GM23338 (cell line): ENCODE measurements at places on chromosomes 2 and 18. TPM values are rescaled to one million over a fixed set of nuclear protein-coding genes. Genes with fewer than 3 reads are reported as not detected.
A peak's percentile ranks its signal among the peaks of the same experiment; 100 is the strongest.

DNA sequence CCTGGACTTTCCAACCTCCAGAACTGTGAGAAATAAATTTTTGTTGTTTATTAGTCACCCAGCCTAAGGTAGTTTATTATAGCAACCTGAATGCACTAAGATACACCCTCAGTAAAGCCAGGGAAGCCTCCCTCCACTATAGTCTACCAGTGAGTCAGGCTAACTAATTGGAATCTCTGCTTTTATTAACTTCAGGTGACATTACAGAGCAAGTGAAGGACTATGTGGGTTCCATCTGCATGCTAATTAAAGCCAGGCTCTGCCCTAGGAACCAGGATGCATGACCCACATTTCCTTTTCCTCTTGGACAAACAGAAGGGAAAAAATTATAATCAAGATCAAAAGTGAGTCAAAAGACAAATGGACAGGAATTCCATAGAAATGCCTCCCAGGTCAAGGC, 56.1 kb downstream of the ZC3H8 start:
- no peaks in the 10 kb centered on the region for H3K27me3 ChIP-seq
- no peak for DNase-seq
- no peak overlapping the region for H3K27ac ChIP-seq

DNA sequence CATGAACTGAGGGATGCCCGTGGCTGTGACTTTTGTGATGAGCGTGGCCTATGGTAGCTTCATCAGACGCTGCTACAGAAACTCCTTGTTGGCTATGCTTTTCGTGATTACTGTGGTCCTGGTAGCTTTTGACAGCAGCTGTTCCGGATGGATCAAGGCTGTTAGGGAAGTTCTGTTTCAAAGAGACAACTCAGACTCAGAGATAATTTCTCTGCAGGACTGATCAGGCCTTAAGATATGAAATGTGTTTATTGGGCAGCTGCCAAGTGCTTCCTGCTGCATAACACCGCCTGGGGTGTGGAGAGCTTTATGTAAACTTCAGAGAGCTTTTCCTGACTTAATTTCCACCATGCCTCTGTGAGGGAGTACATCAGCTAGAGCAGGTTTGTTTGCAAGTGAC, 243.8 kb downstream of the TSN start:
- no peak overlapping the region for H3K4me3 ChIP-seq
- no peak overlapping the region for H3K27ac ChIP-seq
- H3K4me1 ChIP-seq = no peaks in the 10 kb centered on the region
- H3K36me3 ChIP-seq = no peaks in the 10 kb centered on the region

GRCh38 chr2:221429741-221430491, 142.2 kb downstream of the EPHA4 start:
- no peak overlapping the region for H3K27ac ChIP-seq
- no peak overlapping the region for H3K4me3 ChIP-seq

DNA sequence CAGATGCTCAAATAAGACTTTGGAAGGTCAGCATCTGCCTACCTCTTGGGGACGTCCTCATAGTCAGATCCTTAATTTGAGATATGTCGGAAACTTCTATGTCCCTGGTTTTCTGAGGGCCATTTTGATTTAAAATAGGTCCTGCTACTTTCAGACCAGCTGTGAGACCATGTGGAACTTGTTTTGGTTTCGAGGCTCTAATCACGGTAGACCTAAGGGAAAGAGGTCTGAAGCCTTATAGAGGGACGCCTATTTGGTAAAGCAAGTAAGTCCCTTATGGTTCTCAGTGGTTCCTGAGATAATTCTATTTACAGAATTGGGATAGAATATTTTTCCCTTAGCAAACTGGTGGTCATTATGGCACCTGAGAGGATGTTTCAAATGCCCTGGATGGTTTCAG, 75.1 kb downstream of the RFTN2 start:
- H3K27ac ChIP-seq = no peak overlapping the region
- no peaks in the 10 kb centered on the region for H3K27me3 ChIP-seq

- no peak overlapping the region for H3K27ac ChIP-seq
- no peaks in the 10 kb centered on the region for H3K36me3 ChIP-seq
- no peak overlapping the region for H3K4me3 ChIP-seq
These were observed 560.6 kb downstream of the SLC4A3 start for GRCh38 chr2:220188031-220188430.

DNA sequence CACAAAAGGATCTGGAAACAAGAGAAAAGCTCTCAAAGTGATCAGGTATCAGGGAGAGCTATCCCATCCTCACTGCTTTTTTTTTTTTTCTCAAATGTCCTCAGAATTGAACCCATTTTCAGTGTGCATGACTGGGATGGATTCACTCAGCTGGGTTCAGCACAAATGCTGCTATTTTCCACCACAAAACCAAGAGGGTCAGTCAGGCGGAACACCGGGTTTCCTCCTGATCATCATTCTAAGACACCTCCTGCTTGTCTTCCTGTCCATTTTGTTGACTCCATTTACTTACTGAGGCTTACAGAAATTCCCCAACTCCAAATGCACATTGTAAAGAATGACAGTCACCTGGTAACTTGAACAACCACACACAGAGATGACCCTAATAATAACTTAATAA, 39.9 kb downstream of the CYRIA start:
- H3K4me1 ChIP-seq = peaks cover 16% of the 10 kb centered on the region
- 0 out of 2 replicates have a peak overlapping the region, but pooled peaks have one; percentile 13 for H3K4me3 ChIP-seq
- DNase-seq = no peak
- H3K36me3 ChIP-seq = no peaks in the 10 kb centered on the region
- H3K27me3 ChIP-seq = no peaks in the 10 kb centered on the region
- no peak overlapping the region for H3K27ac ChIP-seq

DNA sequence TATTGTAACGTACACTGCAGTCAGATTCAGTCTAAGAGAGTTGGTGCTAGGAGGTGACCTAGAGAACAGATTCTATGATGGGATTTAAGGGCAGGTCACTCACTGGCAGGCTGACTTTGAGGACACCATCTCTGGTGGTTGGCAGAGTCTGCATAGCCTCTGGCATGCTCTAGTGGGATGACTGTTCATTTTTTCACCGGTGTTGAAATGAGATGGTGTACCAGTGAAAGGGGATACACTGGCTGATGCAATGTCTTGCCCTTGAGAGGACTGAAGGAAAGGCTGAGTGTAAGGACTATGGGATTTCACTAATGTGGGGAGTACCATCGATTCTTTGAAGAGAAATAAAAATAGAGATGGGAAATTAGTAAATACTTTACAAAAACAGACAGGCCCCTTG, 186.9 kb upstream of the PIEZO2 start:
- H3K4me3 ChIP-seq = no peak overlapping the region
- no peaks in the 10 kb centered on the region for H3K36me3 ChIP-seq
- no peak overlapping the region for H3K27ac ChIP-seq
- no peaks in the 10 kb centered on the region for H3K4me1 ChIP-seq
- no peak for DNase-seq

The FSHR gene
- not detected in 2 replicates for polyA plus RNA-seq

The DSG4 gene
- polyA plus RNA-seq = not detected in 2 replicates
